T-helper 1 cell (primary cell): ENCODE measurements at places on chromosomes 2 and 18.

DNA sequence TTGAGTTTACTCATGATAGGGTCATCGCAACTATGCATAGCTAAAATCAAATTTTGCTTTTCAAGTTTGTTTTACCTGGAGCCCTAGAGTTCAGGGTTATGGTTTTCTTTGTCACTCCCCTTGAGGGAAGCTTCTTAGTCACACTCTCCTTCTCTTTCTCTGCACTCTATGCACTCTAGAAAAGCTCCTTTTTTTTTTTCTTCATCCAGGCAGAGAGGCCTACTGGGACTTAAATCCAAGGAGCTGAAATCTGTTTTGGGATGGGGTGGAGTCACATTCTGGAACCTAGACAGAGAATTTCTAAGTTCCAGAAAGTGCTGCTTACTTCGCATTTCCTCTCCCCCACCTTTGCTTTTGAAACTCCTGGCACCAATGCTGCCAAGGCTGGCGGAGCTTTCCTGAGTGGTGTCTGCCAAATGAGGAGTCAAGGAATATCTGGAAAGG is 19.1 kb upstream of the IL18R1 start:
- DNase-seq = no peak

GRCh38 chr2:9473985-9474360 is 378 bp upstream of the IAH1 start:
- DNase-seq = peak; percentile 65

DNA sequence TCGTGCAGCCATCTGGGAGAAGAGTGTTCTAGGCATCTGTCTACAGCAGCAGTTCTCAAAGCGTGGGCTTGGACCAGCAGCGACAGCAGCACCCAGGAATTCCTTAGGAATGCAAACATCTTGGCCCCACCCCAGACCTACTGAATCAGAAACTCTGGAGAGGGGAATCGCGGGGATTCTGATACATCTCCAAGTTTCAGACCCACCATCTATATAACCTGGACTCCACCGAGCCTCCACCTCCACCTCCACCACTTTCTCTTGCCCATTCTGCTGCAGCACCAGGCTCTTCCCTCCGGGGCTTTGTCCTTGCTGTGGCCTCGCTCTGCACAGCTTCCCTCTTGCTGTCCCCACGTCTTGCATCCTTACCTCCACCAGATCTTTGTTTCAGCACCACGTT is 256.4 kb downstream of the BCL2 start:
- DNase-seq = no peak

DNA sequence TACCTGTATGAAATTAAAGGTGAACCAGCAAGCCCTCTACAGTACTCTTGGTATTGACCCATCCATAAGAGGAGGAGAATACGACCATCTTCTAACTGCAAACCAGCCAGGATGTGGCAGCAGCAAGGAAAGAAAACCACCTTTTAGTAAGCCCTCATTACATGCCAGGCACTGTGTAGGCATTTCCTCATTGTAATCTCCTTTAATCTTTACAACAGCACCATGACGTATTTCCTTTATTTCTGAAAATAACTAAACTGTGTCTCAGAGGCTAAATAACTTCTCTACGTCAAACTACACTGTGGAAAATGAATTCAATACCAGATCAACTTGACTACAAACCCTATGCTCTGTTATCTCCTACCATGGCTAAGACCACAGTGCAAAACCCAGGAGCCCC is 18.2 kb downstream of the WDR35 start:
- DNase-seq = no peak

DNA sequence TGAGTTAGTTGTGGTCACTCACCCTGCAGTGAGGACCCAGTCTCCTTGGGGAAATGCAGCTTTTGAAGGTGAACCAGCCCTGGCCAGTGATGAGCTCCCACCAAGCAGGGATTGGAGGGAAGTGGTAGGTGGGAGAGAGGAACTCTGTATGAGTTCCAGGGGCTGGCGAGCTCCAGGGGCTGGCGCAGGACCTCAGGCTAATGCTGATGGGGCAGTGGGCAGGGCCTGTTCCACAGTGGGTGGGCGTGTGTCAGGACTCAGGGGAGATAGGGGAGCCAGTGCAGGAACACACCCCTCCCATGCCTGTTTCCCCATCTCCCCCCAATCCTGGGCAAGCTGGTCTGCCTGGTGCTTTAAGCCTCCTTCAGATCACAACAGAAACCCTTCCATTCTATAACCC is 208.4 kb downstream of the DYSF start:
- no peak for DNase-seq

DNA sequence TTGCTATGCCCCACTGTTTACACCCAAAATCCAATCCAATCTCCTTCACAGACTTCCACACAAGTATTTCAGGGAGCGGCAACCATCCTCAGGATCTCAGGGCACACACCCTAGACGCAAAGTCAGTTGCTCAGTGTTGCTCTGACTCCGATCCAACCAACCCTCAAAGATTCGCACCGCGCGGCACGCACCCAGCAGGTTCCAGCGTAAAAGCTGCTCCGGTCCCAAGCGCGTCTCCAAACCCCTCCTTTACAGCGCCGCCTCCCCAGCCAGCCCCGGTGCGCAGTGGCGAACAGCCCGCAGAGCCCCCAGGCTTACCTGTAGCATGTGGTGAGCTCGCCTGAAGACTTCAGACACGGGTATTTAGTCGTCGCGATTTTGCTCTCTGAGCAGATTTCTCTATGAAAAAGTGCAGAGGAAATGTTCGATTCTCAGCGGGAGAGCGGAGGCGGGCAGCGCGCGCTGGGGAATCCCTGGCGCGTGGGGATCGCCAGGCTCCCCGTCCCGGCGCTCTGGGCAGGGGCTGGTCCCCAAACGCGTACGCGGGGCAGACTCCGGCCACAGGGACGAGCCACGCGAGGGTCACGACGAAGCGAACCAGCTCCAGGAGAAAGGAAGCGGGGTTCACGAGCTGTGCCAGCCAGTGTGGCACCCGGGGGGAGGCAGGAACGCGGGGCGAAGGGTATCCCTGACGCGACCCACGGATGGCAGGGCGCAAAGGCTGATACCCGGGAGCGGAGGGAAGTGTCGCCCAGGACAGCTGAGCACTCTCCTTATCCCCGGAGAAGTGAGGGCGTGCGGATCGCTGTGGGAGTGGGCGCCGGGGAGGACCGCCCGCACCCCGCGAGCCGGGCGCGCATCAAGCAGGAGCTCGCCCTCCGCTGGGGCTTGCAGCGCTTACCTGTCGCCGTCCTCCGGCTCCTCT is 650 bp downstream of the CCBE1 start:
- DNase-seq = no peak

- no peak for DNase-seq
These were observed 616.1 kb upstream of the LRATD1 start for GRCh38 chr2:14016289-14016955.

- DNase-seq = no peak
These were observed 1022.3 kb upstream of the CNTNAP5 start for GRCh38 chr2:123002660-123003248.

DNA sequence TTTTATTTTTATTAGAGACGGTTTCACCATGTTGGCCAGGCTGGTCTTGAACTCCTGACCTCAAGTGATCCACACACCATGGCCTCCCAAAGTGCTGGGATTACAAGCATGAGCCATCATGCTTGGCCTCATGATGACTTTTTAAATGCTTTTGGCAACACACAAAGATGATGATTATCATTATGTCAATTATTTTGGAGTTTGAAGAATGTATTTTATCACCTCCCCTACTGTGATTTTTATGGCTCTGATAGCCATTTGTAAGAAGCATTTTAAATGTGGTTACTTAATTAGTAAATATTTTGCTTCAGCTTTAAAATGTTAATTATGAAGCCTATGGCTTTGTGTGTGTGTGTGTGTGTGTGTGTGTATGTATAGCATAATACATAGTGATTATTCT is 45.1 kb upstream of the RAB27B start:
- DNase-seq = no peak

DNA sequence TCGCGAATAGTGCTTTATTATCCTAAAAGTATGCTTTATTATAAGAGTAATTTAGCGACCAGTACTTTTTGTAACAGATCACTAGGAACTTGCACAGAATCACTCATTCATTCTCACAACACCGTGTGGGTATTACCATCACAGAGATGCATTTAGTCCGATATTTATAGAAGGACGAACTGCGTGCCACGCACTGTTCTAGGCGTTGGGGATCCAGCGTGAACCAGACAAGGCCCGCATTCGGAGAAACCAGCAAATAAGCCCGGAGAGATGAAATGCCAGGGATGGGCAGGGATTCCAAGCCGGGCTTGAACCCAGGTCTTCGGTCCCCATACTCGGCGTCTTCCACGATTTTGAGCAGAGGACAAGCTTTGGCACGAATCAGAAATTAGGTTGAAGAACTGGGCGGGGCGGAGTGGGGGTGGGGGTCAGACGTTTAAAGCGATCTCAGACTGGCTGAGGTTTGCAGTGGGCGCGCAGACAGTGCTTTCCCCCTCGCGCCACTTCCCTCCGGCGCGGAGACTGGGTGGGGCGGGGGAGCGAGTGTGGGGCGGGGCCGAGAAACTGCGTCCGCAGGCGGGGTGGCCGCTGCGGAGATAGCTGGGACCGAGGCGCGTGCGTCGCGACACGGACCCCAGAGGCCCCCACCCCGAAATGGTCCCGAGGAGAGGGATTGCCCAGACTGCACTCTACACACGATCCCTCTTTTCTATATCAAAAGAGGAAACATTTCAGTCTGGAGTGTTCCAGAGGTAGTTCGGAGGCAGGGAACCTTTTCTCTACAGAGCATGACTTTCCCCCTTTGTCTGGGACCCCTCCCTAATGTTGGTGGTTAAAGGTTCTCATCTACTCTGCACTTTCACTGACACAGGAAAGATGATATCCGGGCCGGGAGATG is 1.1 kb upstream of the CXCR4 start:
- peak; percentile 84 for DNase-seq

DNA sequence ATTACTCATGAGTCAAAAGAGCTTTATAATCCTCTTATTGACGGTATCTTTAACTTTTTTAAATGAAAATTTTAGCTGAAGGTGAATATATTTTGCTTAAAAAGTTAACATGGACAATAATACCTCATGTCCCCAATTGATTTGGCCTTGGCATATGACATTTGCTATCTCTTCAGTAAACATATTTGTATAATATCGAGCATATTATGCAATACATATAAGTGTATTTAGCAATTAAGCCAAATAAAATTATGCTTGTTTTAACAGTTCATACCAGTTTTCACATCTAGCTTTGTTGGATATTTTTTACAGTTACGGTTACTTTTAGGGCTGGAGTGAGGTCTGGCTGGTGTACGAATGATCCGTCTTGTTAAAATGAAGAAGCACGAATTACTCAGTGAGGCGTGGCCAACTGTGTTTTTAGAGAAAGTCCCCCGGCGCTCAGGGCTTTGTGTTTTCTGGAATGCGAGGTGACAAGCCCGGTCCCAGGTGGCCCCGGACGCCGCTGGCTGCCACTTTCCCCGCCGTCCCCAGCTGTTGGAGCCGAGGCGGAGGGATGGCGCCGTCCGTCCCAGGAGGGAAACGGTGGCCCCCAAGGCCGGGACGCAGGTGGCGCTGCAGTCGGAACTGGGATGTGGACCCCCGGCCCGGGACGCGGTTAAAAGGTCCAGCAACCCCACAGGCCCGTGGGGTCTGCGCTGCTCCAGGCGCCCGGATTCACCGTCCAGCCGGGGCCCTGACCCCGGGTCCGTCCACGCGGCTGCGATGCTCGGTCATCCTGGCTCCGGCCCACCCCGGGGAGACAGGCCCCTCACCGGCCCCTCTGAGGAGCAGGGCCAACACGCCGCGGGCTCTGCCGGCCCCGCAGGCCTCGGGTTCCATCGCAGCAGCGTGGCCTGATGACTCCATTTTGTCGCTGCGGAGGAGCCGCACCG is 41.3 kb downstream of the TMEM18 start:
- no peak for DNase-seq

GRCh38 chr2:18790509-18791171 is 201.3 kb upstream of the NT5C1B start:
- DNase-seq = no peak
